ENCODE measurements at places on chromosomes 7 and 10.

DNA sequence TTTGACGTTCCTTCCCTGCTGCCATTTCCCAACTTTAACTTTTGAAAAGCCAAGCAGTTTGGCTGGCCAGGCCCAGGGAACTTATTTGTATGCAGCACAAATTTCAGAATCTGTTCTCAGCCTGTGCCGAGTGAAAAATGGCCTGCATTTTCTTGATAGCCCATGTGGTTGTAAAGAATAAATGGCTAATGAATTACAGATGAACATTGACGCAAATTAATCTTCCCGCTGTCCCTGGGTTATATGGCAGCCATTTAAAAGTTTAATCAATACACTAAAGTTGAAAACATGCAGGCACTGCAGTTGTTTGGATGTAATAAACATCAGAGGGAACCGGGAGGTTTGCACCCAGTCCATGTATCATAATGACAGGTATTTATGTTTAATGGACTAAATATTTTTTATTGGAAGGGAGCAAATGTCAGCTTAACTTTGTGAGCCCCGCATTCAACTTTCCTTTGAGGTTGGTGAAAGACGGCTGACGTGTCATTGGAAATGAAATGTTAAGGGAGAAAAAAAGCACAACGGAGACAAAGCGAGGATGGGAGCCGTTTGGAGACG, 1092.4 kb downstream of the LRMDA start:
- DNase-seq, result no peak

DNA sequence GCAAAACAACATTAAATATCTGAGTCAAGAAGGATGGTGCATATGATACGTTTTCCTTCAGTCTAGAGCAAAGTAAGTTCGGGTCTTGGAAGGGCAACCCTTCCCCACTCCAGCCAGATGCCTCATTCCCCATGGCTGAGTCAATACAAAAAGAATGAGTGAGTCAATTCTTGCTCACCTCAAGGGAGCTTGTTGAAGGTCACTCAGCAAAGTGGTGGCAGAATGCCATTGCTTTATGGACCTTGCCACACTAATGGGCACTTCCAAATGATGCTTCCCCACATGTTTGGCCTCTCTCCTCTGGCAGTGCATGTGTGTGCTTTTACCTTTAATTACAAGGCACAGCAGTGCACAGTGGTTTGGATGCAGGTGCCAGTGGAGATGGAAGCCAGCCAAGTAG, 296.5 kb downstream of the SORCS3 start:
- DNase-seq, result no peak

GRCh38 chr10:23505797-23506465, 67.1 kb downstream of the OTUD1 start:
- no peak for DNase-seq

- no peak for DNase-seq
Observed at GRCh38 chr7:46747869-46748576, 827.0 kb upstream of the IGFBP3 start.

GRCh38 chr7:1924258-1924817, 254.3 kb downstream of the ELFN1 start:
- peak; percentile 2 for DNase-seq

DNA sequence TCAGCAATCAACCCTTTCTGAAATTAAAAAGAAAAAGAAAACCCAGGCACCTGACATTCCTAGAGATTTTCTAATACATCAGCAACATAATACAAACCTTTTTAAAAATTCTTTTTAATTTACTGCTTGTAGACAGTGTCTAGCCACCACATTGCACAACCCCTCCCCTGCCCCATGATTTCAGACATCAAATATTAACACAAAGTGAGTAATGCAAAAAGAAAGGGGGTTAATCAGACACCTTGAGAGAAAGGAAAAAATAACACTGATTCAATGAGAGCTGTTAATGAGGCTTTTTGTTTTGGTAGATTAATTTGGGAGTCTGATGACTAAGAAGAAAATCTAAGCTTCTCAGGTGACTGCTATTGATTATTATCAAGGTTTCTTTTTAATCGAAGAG, 55.3 kb downstream of the SLC25A13 start:
- DNase-seq, result no peak

DNA sequence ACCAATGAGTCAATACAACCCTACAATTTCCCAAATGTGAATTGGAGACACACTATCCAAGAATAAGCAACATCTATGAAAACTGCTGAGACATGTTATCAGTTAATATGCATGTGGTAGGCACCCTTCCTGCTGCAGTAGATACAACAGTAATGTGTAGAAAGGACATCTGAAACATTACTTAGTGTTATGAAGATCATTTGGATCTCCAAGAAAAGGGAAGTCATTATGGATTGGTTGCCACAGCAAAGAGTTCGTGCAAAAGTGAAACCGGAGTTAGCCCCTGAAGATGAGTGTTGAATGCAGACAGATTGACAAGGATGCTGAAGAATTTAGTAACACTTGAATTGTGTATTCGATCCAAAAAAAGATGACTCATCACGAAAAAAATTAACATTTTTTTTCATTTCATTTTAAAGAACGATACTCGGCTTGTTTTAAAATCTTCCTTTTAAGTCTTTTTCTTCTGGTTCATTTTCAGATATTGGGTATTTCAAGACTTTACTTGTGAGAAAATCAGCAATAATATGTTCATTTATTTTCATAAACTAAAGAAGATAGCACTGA, 322.4 kb upstream of the KLF6 start:
- DNase-seq, result peak; percentile 10

DNA sequence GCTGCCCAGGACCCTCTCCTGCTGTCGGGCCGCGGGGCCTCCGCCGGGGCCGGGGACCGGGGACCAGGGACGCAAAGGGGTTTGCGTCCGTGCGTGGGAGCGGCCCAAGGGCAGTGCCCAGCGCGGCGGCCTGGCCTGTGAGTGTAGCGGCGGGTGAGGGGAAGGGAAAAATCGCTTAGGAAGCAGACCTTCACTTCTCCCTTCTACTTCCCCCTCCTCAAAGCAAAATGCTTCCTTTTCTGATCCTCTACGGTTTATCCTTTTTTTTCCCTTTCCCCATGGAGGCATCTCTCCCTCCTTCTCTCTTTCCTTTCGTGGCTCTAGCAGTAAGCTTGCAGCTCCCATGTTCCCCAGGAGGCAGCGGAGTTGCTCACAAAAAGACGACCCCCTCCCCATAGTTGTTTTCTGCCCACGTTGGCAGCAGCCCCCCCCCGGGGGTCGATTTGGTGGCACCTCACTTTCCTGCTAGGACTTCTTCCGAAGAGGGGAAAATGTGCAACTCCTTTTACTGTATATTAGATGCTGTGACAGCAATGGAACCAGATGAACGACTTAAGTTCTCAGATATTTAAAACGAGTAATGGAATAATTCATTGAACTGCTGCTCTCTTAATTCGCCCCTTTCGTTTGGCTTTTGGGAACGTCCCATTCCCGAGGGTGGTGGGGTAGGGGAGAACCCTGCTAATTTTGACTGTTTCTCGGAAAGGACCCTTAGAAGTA, 724 bp downstream of the CAPZA2 start:
- peak; percentile 55 for DNase-seq

GRCh38 chr7:92456236-92456635, 9.0 kb downstream of the GATAD1 start:
- no peak for DNase-seq

DNA sequence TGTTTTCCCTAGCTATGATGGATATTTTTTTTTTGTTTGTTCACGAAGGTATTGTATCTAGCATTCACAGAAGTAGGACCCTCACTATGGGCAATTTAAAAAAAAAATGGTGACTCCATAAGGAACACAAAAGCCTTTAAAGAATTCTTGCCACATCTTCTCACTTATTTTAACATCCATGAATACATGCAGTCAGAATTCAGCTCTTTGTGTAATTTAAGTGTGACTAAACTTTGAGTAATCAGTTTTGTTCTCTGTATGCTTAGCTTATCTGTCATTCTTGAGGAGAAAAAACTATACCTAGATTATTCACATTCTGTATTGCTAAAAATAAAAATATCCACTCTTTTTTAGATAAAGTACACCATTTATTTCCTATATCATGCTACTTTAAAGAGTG, 313.2 kb upstream of the KCND2 start:
- no peak for DNase-seq

GRCh38 chr7:125278318-125278717, 348.7 kb upstream of the POT1 start:
- peak; percentile 15 for DNase-seq

DNA sequence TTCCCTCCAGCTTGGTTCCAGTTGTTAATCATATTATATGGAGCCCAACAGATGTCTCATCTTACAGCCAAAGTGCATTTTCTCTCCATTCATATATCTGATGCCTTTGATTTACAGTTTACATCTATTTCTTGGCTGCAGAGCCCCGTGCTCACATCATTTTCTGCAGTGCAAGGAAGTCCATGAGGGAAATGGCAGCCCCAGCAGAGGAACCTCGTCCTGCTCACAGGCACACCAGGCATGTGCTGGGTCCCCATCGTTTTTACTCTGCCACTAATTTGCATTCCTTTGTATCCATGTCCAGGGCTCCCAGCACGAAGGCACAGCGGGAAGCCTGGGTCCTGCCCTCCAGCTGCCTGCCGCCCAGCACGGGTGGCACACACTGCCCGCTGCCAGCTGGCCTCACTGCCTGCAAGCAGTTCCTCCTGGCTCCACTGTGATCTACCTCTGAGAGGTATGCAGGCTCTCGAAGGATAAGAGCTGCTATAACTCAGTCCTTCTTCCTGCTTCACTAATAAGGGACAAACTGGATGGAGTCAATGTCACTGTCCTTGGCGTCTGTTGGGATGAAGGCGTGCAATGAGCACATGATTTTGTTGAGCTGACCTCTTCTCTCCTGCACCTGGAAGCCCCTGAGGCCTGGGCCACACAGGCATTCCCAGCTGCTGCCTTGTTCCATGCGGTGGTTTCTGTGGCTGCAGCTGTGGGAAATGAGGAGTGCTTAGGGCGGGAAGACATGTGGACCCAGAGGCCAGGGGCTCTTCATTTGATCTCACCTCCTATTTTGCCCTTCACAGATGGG, 583.6 kb upstream of the MGMT start:
- DNase-seq, result no peak

DNA sequence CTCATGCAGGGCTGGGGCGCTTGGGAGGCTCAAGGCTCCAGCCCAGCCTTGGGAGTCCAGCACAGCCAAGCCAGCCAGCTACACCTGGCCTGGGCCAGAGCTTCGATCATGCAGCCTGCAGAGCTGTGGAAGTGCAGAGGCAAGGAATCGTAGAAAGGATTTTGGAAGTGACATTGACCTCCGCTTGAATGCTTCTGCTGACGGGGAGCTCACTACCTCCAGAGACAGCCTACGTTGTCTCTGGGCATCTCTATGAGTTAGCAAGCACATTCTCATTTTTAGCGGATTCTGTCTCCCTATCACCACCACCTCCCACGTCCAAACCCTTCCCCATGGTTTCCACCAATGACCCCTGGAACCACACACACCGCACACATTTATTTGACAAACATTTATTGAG, 88.5 kb downstream of the MICALL2 start:
- no peak for DNase-seq

DNA sequence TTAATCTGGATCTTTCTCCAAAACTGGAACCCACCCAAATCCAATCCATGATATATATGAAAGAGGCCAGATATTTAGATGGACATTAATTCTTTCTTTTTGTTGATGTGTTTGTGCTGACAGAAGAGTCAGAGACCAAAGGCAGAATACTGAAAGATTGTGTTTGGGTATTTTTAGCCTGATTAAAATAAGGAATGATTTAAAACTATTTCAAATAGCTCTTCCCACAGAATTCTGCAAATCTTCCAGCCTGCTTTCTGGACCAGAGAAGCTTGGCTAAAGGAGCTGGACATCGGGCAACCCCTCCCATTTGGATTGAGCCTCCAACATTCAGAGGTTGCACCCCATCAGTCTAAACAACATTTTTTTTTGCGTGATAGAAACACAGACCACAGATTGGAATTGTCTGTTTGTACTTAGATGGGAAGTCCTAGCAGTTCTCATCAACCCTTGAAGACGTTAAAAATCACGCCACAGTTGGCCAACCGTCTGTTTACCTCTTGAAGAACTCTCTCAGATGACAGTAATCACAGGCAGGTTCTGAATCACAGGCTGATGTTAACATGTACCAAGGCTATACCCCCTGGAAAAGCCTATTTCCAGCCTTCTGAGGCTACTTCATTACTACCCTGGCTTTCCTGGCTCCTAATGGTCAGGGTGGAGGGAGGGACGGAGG, 155.2 kb upstream of the NRP1 start:
- DNase-seq, result no peak

DNA sequence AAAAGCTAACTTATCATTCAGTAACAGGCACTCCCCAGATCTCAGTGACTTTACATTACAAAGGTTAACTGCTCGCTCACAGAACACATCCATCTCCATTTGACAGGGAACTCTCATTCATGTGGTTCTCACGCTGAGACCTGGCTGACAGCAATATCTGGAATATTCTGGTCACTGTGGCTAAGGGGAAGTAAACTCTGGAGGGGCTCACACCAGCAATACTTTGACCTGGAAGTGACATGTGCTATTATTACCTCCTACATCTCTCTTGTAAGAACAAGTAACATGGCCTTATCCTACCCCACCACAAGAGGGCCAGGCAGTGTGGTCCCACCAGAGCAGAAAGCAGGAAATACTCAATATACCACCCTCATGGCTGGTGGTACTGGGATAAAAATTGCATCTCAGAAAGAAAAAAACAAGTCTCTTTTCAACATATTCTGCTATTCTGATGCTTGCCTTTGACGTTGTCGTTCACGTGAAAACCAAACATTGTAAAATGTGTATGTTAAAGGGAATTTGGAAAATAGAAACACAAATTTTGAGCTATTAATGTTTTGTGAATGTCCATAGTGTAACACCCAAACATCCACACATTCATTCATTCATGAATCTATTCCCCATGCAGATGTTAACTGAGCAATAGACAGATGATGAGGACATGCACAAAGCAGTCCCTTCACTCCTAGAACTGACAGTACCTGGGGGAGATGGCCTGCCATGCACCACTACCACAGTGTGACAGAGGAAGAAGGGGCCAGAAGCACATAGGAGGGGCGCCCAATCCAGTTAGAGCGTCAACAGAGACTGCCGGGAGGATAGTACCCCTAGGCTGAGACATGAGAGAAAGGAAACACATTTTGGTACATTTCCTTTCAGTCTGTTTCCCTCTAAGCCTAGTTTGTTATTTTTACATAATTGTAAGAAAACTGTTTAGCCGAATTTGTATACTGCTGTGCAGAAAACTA, 166.0 kb upstream of the SP4 start:
- peak; percentile 75 for DNase-seq

- DNase-seq, result no peak
Observed at GRCh38 chr10:58565271-58565670, 52.6 kb downstream of the BICC1 start.

DNA sequence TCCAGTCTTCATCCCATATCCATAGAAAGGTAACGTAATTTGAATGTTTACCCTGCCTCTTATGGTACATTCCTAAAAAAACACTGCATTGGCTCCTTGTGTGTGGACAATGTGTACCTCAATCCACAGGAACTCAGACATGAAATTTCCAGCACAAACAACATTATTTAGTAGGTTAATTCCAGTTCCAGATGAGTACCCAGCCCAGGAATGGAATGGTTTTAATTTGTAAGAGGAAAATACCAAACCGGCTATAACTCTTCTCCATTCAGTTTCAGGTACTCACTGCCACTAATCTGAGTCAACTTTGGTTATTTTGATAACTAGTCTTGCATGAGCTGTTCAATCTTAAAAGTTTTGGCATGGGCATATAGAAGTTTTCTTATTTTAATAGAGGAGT, 39.0 kb downstream of the TFPI2 start:
- DNase-seq, result no peak

All from Kasumi-1 (cell line).